ENCODE measurements at places on chromosomes 13 and 19.

DNA sequence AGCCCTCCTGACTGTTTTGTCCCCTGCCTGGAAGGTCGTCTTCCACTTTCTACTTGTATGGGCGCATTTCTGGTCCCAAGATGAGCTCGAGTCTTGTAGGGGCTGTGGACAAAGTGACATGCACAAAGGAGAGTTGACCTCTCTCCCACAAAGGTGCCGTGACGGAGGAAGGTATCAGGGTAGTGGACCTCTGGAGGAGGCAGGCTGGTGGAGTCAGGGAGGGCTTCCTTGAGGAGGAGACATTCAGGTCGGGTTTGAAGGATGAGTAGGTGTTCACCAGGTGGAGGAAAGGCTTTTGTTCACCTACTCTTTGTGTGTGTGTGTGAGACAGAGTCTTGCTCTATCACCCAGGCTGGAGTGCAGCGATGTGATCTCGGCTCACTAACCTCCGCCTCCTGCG, 1.7 kb downstream of the CYTH2 start:
- no peak for DNase-seq

- DNase-seq, result peak; percentile 77
Measured at GRCh38 chr19:12194827-12195731, 32.2 kb downstream of the ZNF136 start.

DNA sequence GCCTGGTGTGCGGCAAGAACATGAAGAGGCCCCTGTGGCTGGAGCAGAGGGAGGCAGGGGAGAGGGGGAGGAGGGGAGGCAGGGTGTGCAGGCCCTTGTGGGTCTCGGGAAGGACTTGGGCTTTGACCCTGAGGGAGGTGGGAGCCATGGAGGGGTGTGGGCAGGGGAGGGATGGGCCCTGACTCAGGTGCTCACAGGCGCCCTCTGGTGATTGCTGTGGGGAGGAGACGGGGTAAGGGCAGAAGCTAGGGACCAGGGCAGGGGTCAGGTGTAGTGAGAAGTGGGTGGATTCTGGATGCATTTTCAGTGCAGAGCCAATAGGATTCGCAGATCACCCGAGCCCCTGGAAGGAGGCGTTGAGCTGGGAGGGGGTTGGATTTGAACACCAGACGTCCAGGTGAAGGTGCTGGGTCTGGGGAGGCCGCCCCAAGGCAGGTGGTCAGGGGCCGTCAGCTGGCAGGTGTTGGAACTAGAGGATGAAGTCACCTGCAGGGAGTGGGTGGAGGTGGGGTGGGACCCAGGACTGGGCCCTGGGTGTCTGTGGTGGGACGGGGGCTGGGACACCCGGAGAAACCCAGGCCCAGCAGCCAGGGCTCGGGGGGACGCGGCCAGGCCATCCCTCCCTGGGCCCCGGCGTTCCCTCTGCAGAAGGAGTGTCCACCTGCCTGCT, 185.4 kb downstream of the KDM4B start:
- DNase-seq, result peak; percentile 27

GRCh38 chr13:74110053-74110452, 24.2 kb downstream of the KLF12 start:
- no peak for DNase-seq

GRCh38 chr13:113862931-113863523, 849 bp downstream of the GAS6 start:
- DNase-seq, result peak; percentile 68

- no peak for DNase-seq
Measured at GRCh38 chr13:102651392-102651791, 43.5 kb downstream of the METTL21C start.

GRCh38 chr13:113168211-113168610, 9.8 kb downstream of the PROZ start:
- DNase-seq, result no peak

GRCh38 chr13:46728777-46729176, 68.2 kb downstream of the ESD start:
- DNase-seq, result no peak

DNA sequence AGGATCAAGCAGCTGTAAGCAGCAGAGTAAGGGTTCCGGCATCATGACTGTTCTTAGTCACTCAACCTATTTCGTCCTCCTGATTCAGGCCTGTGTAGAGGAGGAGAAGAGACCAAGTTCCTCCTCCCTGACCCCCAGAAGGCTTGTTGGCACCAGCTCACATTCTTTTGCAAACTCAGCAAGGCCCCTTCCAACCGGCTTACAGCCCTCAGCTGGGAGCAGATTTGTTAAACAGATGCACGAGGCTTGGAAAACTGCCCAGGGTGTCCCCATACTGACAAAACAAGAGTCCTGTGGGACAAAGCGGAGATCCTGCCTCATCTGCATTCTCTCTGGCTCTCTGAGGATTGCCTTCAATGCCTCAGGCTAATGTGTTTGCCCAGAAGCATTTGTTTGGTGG, 113.2 kb upstream of the SOX21 start:
- DNase-seq, result peak; percentile 8

- no peak for DNase-seq
Measured at GRCh38 chr13:76991432-76991795, 467 bp upstream of the CLN5 start.

DNA sequence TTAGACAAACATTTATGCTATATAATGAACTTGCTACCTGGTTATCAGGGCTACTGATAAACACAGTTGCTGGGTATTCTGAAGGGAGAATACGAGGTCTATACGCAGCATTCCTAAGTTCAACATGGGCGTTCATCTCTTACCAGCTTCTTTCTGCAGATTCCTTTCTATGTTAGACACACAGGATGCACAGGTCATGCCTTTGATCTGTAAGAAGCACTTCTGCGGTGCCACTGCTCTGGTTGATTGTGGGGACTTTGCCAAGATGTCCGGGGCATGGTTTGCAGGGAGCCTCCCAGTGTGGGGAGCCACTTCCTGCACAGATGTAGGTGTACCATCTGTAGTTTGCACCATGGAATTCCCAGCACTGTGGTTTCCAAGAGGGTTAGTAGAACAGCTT, 40.9 kb downstream of the ATP7B start:
- DNase-seq, result no peak

GRCh38 chr13:64327505-64328194, 2902.5 kb downstream of the PCDH9 start:
- no peak for DNase-seq

DNA sequence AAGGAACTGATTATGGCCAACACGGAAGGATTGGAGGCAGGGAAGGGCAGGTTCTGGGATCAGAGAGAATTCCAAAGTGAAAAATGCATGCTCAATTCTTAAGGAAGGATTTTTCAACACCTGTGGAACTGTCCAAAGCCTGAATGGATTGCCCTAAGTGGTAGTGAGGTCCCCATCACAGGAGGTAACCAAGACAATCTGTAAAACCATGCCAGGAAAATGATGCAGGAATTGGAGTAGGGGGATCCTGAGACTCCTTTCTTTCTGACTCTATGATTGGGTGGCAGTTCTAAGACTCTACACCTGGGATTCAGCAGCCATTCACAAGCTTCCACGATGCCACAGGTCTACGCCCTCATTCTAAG, 56.5 kb upstream of the ZNRF4 start:
- no peak for DNase-seq

DNA sequence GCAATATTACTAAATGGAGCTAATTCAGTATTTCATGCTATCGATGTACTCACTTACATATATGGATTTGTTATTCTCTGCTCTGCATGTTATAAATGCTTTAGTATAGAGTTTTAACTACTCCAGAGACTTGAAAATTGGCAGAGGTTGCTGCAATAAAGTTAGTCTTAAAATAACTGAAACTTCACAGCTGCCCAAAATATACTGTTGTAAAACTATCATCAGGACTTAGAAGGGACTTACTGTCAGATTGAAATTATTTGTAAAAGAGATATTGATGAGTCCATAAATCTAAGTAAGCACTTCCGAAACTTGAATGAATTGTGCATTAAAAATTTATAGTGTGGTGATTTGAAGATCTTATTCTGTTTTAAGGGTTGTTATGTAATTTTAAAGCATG, 1178.2 kb upstream of the PCDH20 start:
- DNase-seq, result no peak

- no peak for DNase-seq
Measured at GRCh38 chr19:34082289-34083077, 89.8 kb upstream of the LSM14A start.

DNA sequence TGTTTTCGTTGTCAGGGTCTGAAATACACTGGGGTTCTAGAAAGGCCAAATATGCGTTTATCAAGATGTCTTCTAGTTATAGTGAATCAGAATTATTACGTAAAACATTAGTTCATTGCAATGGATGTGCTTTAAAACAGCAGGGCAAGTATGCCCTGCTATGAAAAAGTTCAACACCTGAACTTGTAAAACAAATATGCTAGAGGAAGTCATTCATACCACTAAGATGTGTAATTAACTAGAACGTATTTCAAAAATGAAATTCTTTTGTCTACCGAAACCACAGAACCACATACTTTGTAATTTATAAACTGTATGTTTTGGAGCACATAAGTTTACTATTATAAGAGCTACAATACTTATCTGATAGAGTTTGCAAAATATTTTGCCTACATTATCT, 266.2 kb downstream of the KCTD12 start:
- DNase-seq, result no peak

DNA sequence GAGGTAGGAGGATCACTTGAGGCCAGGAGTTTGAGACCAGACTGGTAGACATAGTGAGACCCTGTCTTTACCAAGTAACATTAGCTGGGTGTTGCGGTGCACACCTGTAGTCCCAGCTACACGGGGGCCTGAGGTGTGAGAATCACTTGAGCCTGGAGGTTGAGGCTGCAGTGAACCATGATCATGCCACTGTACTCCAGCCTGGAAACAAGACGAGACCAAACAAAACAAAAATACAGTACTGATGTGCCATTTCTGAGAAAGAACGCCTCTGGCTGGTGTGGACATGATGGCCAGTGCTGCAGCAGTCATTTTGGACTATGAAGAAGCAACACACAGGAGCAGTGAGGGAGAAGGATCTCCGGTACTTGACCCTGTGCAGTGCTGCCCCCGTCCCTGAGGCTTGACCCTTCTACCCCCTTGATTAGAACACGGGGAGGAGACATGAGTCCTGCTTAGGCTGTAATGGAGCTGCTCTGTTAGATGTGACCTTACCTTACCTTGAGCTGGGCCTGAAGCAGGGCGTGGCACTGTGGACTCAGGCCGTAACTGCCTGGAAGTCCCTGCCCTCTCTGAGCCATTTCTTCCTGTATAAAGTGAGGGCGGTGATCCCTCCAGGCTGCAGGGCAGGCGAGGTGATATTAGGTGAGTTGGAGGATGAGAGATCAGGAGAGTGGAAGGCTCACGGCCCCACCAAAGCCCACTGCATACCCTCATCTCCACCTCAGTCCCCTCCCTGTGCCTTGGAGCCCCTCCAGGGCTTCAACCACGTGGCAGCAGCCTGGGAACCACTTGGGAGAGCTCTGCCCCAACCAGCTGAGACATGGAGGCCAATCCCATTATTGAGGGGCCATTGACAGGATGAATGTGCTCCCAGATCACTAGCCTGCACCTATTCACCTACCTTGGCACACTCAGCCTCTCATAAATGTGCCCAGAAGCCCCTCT, 5.9 kb downstream of the RPL18A start:
- no peak for DNase-seq

DNA sequence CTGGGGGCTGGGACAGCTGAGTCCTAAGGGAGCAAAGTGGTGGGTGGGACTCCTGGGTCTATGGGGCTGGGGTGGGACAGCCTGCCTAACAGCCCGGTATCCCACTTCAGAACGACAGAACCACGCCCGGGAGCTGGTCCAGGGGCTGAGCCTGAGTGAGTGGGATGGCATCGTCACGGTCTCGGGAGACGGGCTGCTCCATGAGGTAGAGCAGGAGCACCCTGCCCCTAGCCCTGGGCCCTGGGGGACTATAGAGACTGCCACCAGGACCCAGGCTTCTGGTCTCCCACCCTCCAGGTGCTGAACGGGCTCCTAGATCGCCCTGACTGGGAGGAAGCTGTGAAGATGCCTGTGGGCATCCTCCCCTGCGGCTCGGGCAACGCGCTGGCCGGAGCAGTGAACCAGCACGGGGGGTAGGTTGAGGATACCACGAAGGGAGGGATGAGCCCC, 8.6 kb downstream of the SPHK2 start:
- DNase-seq, result no peak

DNA sequence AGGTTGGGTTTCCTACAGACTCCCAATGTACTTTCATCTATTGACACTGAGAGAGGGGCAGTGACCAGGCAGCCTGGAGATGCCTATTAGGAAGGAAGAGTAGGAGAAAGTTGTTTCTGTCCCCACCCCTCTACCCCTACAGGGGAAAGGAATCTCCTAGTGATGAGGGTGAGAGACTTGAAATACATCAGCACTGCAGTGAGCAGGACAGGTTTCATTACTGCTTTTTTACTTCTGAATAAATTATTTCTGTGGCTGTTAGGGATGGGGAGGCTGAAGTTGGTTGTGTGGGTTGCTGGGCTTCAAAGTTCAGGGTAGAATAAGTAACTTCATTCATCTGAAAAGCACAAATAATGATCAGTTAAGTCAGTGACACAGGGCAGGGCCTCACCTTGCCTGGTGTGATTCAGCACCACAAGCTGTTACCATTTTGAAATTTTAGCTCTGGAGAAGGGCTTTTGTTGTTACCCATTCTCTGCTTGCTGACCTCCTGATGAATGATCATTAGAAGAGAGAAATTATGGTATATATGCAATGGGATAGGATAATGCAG, 19.3 kb downstream of the CEACAM1 start:
- no peak for DNase-seq

- DNase-seq, result peak; percentile 46
Measured at GRCh38 chr19:41298348-41298964, 11.5 kb upstream of the CCDC97 start.

- no peak for DNase-seq
Measured at GRCh38 chr13:92802776-92803175, 423.8 kb upstream of the GPC6 start.

DNA sequence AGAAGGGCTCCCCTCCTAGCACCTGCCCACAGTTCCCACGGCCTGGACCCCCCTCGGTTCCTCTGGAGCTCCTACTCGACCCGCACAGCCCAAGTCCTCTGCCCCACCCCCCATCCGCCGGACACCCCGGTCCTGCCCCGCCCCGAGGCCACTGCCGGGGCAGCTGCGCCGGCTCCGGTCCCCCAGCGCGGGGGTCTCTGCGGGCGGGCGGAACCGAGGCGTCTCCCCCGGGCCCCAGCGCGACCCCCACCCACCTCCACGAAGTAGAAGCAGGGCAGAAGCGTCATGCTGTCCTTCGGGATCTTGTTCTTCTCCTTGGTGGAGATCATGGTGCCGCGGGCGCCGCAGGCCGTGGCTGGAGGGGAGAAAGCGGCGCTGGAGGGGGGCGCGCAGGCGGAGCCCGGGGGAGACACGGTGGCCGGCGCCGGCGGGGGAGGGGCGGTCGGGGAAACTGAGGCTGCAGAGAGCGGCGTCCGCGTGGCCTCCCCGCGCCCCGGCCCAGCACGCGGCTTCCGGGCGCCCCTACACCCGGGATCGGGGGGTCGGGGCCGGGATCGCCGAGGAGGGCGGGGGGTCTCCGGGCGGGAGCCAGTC, 427 bp downstream of the PLPPR3 start:
- DNase-seq, result peak; percentile 49

Measured in frontal cortex (tissue), 4 donors.